ENCODE measurements at places on chromosomes 3 and 15.

GRCh38 chr15:43930079-43930478 is 103.3 kb downstream of the WDR76 start:
- no peak for DNase-seq

DNA sequence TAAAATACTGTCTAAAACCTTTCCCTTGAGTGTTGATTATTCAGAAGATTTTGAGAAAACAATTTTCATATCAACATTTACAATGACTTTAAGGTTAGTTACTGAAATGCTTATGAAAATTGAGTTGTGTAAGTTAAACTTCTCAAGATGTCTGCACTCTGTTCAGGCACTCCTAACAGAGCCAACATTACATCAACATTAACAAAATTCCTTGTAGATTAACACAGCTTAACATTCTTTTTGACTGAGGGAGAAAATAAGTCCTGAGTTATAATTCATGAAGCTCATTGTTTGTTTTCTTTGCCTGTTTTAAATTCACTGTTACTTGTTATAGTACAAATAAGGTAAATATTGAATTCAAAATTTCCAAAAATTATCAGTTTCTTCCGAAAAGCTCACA is 9.0 kb downstream of the ACKR4 start:
- no peak for DNase-seq

- no peak for DNase-seq
Observed at GRCh38 chr3:126261037-126261436, 80.7 kb upstream of the ALDH1L1 start.

DNA sequence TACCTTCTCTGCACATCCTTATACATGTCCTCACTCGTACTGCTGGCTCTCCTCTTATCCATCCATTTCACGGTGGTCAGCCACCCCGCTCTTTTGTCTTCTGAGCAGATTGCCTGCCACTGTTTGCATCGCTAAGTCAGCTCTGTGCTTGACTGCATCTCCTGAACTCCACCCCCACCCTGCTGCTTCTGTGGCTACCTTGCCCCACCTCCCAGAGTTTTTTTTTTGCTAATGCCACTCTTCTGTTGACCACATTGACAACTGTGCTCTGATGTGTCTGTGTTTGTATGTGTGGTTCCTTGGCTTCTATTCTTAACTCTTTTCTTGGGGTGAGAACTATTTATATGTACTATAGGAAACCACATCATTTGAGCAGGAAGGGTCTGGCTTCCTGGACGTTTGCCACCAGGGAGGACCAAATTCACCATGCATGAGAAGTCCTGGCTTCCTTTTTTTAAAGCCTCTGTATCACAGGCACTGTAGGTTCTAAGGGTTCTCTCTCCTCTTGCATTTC is 12.8 kb upstream of the MTMR10 start:
- no peak for DNase-seq

DNA sequence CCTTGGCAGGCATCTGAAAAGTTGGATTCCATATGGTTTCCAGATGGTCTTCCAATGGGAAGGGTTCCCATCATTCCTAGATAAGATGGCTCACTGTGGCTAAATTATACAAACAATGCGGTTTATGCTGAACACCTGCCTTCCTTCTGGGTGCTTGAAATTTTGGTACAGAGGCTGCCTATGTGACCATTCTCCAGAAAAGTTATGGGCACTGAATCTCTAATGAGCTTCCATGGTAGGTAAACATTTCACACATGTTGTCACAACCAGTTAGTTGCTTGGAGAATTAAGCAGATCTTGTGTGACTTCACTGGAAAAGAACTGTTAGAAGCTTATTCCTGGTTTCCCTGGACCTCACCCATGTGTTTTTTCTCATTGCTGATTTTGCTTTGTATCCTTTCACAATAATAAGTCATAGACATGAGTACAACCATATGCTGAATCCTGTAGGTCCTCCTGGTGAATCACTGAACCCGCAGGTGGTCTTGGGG is 30.1 kb downstream of the PLOD2 start:
- DNase-seq = peak; percentile 92

DNA sequence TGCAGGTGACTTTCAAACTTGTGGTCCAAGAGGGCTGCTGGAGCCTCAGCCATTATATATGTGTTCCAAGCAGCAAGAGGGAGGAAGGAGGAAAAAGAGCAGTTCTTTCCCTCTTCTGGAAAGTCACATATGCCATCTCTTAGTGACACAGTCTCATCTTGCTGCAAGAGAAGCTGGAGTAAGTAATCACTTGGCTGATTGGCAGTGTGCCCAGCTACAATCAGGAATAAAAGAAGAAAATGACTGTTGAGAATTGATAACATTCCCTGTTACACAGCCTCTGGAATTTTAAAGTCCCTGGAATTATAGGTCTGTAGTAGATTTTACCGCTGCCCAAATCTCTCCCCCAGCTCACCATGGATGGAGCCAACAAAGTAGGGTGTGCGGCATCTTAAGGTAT is 31.4 kb upstream of the LYZL4 start:
- no peak for DNase-seq

DNA sequence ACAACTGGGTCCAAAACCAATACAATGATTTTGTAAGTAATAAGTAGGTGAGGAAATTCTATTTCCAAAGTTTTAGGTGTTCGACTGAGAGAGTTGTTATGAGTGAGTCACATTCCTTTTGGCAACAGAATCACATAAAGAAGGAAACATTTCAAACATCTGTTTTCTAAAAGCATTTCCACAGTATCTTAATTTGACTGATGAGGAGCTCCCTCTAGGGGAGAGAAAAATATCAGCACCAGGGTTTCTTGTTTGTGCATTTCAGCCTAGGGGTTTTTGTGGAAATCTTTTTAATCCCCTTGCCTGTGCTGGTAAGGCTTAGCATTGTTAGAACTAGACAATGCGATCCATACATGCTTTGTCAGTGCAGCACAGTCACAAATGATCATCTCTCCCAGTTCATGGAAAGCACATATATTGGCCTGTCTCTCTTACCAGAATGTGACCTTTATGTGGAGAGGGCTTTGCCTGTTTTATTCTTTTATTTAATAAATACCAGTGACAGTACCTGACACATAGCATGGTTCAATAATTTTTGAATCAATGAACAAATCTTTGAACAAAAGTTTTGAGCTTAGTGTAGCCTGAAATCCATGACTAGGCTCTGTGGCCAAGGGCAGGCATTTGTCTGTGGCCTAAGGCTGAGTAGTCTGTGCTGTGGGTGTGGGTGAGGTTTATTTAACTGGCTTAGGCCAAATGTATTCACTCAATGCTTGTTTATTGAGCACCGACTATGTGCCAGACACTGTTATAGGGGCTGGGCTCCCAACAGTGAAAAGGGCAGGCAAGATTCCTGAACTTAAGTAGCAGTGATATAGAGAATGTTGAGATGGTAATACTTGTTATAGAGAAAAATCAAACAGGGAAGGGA is 21.1 kb upstream of the IQCF6 start:
- peak; percentile 53 for DNase-seq

- no peak for DNase-seq
Observed at GRCh38 chr3:133709139-133709750, 36.9 kb upstream of the TF start.

GRCh38 chr3:23720059-23720458 is 85.7 kb upstream of the UBE2E1 start:
- DNase-seq = no peak

DNA sequence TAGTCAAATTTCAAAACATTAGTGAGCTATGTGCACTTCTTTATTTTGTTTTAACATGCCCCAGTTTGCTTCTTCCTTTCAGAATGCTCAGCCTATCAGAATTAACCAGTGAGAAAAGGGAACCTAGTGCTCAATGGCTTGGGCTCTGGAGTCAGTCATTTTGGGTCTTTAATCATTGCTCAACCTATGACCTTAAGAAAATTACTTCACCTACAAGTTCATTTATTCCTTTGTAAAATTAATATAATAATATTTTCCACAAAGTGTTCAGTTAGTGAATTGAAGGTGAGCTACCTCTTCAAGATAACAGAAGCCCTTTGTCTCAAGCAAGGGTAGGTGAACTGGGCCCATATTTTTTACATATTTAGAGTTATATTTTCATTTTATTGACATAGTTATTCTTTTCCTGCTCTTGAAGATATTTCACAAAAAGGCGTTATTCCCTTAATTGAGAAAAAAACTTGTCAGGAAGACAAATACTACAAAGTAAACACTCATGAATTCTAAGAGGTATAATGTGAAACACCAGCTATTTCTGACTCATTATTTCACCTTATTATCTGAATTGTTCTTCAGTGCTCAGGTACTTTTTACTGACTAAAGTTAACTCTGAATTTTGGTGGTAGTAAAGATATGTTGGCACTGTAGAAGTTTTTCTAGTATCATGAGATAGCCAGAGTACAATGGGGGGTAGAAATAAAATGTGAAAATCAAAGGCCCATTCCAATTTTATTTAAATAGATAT is 415.5 kb downstream of the NAALADL2 start:
- DNase-seq = no peak

- peak; percentile 22 for DNase-seq
Observed at GRCh38 chr15:56205061-56205876, 38.4 kb downstream of the RFX7 start.

DNA sequence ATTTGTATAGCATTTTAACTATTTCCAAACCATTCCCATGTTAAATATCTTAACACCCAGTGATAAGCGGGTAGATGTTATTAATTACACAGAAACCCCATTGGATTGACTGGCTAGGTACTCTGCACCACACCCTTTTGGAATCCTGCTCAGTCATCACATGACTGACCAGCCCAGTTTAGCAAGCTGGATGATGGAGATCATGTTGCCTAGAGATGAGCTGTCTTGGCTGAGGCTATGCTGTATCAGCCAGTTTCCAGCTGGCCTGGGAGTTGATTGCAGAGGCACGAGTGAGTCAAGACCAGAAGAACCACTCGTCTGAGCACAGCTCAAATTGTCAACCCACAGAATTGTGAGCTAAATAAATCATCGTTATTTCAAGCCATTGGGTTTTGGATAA is 124.6 kb downstream of the ZNF621 start:
- no peak for DNase-seq

DNA sequence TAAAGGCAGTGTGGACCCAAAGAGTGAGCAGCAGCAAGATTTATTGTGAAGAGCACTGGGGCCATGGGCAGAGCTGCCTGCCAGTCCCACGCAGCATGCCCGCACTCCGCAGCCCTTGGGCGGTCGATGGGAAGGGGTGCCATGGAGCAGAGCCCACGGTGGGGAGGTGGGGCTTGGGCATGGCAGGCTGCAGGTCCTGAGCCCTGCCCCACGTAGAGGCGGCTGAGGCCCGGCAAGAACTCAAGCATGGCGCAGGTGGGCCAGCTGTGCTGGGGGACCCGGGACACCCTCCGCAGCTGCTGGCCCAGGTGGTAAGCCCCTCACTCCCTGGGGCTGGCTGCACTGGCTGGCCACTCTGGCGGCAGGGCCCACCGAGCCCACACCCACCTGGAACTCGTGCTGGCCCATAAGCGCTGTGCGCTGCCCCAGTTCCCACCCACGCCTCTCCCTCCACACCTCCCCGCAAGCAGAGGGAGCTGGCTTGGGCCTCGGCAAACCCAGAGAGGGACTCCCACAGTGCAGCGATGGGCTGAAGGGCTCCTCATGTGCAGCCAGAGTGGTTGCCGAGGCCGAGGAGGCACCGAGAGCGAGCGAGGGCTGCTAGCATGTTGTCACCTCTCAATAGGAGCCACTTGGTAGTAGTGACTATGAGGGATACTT is 1218.8 kb upstream of the EPHA6 start:
- no peak for DNase-seq

DNA sequence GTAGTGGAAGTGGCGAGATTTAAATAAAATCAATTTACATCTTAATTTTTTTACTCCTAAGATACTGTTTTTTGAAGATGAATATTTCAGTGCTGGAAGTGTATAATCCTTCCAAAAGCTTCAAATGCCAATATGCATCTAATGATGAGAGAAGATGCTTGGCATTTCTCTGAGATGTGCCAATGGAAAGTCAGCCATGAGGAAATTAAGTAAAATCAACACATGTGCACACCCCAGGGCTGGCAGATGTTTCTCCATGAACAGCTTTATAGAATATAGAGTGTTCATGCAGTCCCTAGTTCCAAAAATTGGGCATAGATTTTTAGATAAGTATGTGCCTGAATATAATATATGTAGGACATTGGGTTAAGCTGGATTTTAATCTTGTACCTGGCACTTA is 90.1 kb downstream of the CPNE4 start:
- no peak for DNase-seq

- peak; percentile 91 for DNase-seq
Observed at GRCh38 chr3:44883999-44884431, 9.6 kb downstream of the TGM4 start.

DNA sequence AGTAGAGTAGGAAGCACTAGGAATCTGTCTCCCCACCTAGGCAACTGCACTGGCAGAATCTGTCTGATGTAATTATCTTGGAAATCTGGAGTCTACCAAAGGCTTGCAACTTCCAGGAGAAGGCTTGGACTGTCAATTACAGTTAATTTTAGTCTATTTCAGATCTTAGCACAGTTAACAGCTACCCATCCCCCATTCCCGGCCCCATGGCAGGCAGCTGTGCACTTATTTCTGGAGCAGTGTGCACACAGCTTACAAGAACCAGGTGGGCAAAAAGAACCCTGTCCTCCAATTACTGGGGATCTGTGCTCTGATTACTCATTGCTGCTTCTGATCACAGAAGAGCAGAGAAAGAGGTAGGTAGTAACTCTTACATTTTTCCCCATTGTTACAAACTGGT is 12.3 kb upstream of the CDAN1 start:
- no peak for DNase-seq

DNA sequence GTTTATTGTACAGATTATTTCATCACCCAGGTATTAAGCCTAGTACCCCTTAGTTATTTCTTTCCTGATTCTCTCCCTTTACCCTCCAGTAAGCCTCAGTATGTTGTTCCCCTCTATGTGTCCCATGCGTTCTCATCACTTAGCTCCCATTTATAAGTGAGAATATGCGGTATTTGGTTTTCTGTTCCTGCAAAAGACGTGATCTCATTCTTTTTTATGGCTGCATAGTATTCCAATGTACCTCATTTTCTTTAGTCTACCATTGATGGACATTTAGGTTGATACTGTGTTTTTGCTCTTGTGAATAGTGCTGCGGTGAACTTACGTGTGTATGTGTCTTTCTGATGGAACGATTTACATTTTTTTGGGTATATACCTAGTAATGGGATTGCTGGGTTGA is 36.7 kb downstream of the CEP63 start:
- DNase-seq = no peak
